B cell (primary cell): ENCODE measurements at places on chromosomes 1 and 21.

- H3K4me1 ChIP-seq: peaks cover 4% of the 10 kb centered on the region
- no peak overlapping the region for H3K27ac ChIP-seq
- peak; percentile 66 for DNase-seq
- no peak overlapping the region for H3K4me3 ChIP-seq
- H3K36me3 ChIP-seq: no peaks in the 10 kb centered on the region
Measured at GRCh38 chr1:39657923-39658485, 13.9 kb downstream of the NT5C1A start.

- no peak for DNase-seq
- H3K36me3 ChIP-seq: no peaks in the 10 kb centered on the region
- H3K4me3 ChIP-seq: no peak overlapping the region
Measured at GRCh38 chr1:56547473-56547872, 31.9 kb downstream of the PLPP3 start.

- H3K27ac ChIP-seq: no peak overlapping the region
- no peaks in the 10 kb centered on the region for H3K4me1 ChIP-seq
- H3K36me3 ChIP-seq: no peaks in the 10 kb centered on the region
- no peak for DNase-seq
- H3K4me3 ChIP-seq: no peak overlapping the region
Measured at GRCh38 chr1:117295001-117295400, 72.2 kb upstream of the MAN1A2 start.

- H3K27ac ChIP-seq: no peak overlapping the region
- H3K27me3 ChIP-seq: no peaks in the 10 kb centered on the region
- no peak for DNase-seq
- no peaks in the 10 kb centered on the region for H3K4me1 ChIP-seq
- H3K36me3 ChIP-seq: no peaks in the 10 kb centered on the region
- H3K4me3 ChIP-seq: no peak overlapping the region
Measured at GRCh38 chr1:210129759-210130158, 102.8 kb upstream of the SERTAD4 start.

DNA sequence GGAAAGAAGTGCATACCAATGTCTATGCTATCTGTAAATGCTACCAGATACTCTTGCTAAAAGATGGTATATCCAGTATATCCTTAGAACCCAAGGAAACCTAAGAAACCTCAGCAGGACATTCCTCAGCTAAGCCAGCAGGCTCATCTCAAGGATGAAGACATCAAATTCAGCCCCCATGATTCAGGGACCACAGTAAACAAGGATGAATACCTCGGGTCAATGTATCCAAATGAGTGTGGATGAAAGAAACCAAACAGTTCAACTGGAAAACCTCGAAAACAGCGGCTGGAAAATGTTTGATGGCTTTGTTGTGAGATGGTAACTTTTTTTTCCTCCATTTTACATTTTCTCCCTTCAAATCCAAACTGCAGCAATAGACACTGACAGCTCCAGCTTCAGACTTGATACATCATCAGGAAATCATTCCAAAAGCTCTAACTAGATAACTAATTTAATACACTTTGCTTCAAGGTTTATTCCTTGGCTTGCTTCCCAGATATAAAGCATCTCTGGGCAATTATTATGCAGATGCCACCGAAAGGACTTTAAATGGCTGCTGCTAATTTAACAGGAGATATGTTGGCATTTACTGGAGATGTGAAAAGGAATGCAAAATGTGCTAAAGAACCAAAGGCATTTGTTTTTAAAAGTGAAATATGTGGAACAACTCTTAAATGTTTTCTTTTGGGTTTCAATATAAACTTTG is 73.6 kb downstream of the SMYD2 start:
- no peaks in the 10 kb centered on the region for H3K36me3 ChIP-seq
- no peak overlapping the region for H3K4me3 ChIP-seq
- no peak for DNase-seq
- no peaks in the 10 kb centered on the region for H3K4me1 ChIP-seq

DNA sequence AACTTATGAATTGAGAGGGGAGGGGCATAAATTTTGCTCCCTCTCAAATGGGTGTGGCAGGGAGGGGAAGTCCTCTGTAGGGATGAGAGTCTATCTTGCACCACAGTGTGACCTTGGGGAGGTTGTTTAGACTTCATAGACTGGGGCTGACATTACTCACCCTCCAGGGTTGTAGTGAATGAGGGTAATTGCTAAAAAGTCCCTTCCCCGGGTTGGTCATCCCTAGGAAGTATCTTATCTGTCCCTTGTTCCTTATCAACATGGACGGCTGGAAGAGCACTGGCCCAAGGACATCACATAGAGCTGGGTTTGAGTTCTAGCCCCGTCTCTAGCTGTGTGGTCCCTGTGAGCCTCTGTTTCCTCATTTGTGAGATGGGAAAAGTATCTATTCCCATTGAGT is 52.4 kb upstream of the SLC2A1 start:
- no peak for DNase-seq
- no peaks in the 10 kb centered on the region for H3K27me3 ChIP-seq
- H3K36me3 ChIP-seq: no peaks in the 10 kb centered on the region

DNA sequence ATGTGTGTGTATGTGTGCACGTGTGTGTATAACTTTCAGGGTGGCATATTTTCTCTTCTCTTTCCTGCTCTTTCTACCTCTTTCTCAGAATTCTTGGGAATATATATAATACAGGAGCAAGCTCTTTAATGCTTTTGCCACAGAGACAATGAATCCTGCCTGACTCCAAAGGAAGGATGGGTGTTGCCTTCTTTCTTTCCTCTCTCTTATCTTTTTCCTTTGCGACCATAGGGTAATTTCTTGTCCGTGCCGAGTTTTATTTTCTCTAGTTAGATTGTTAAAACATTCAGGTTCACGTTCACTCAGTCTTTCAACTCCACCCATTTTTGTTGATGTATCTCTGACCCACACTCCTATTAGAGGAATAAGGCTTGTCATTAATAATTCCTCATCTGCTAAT is 129.0 kb upstream of the C1orf21 start:
- no peak overlapping the region for H3K27ac ChIP-seq
- H3K27me3 ChIP-seq: no peaks in the 10 kb centered on the region
- no peaks in the 10 kb centered on the region for H3K4me1 ChIP-seq
- no peaks in the 10 kb centered on the region for H3K36me3 ChIP-seq
- no peak overlapping the region for H3K4me3 ChIP-seq

- DNase-seq: no peak
- H3K27me3 ChIP-seq: no peaks in the 10 kb centered on the region
- no peak overlapping the region for H3K27ac ChIP-seq
- H3K4me3 ChIP-seq: no peak overlapping the region
Measured at GRCh38 chr21:24561291-24561690, 1046.0 kb downstream of the MRPL39 start.

- DNase-seq: no peak
- H3K27me3 ChIP-seq: no peaks in the 10 kb centered on the region
- H3K36me3 ChIP-seq: no peaks in the 10 kb centered on the region
- no peak overlapping the region for H3K27ac ChIP-seq
Measured at GRCh38 chr1:215113776-215114153, 31.2 kb downstream of the KCNK2 start.

- no peak overlapping the region for H3K4me3 ChIP-seq
- no peak for DNase-seq
- H3K27ac ChIP-seq: no peak overlapping the region
- H3K27me3 ChIP-seq: no peaks in the 10 kb centered on the region
Measured at GRCh38 chr1:59315529-59316463, 18.9 kb downstream of the FGGY start.

DNA sequence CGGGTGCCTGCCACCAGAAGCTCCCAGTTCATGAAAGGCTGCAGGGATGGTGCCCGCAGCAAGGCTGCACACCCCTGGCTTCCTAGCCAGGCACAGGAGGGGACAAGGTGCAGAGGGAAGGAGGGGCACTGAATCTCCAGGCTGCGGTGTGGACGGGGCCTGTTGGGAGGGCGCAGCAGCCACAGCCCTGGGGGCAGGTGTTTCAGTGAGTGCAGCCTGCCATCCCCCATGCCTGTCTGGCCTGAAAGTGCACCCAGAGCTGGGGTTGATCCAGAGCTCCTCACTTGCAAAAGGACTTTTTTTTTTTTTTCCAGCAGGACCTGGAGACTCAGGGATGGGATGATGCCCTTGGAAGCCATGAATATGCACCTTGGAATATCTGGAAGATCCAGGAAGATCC is 153.7 kb upstream of the C1orf174 start:
- DNase-seq: no peak
- no peaks in the 10 kb centered on the region for H3K36me3 ChIP-seq
- no peaks in the 10 kb centered on the region for H3K4me1 ChIP-seq
- H3K4me3 ChIP-seq: no peak overlapping the region
- no peaks in the 10 kb centered on the region for H3K27me3 ChIP-seq

GRCh38 chr1:160460214-160460642 is 59.9 kb downstream of the VANGL2 start:
- H3K27ac ChIP-seq: peak overlapping the region; percentile 81
- H3K36me3 ChIP-seq: no peaks in the 10 kb centered on the region
- peak; percentile 51 for DNase-seq
- peaks cover 42% of the 10 kb centered on the region for H3K4me1 ChIP-seq

GRCh38 chr21:37520801-37521200 is 154.2 kb downstream of the DYRK1A start:
- DNase-seq: no peak
- no peaks in the 10 kb centered on the region for H3K4me1 ChIP-seq
- no peaks in the 10 kb centered on the region for H3K27me3 ChIP-seq
- no peak overlapping the region for H3K4me3 ChIP-seq

DNA sequence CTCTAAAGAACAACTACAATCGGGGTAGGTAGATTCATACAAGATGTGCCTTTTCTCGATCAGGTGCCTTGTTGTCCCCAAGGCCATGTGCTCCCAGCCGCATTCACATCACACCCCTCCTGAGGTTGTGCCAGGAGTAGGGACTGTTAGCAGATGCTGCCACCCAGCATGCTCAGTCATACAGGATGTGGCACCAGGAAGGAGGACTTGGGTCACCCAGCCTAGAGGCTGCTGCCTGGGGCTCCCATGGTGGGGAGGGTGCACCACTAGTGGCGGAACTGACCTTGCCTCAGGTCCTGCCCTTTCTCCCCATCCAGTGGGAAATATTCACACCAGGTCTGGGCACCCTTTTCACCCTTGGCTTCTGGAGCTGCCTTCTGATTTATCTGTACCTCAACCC is 8.3 kb downstream of the TEX35 start:
- H3K4me3 ChIP-seq: no peak overlapping the region
- H3K4me1 ChIP-seq: no peaks in the 10 kb centered on the region
- no peaks in the 10 kb centered on the region for H3K27me3 ChIP-seq
- no peak overlapping the region for H3K27ac ChIP-seq

- H3K36me3 ChIP-seq: no peaks in the 10 kb centered on the region
- DNase-seq: no peak
- no peak overlapping the region for H3K4me3 ChIP-seq
- no peaks in the 10 kb centered on the region for H3K4me1 ChIP-seq
- H3K27me3 ChIP-seq: peaks cover 8% of the 10 kb centered on the region
Measured at GRCh38 chr1:23650344-23650990, 41.1 kb upstream of the RPL11 start.

DNA sequence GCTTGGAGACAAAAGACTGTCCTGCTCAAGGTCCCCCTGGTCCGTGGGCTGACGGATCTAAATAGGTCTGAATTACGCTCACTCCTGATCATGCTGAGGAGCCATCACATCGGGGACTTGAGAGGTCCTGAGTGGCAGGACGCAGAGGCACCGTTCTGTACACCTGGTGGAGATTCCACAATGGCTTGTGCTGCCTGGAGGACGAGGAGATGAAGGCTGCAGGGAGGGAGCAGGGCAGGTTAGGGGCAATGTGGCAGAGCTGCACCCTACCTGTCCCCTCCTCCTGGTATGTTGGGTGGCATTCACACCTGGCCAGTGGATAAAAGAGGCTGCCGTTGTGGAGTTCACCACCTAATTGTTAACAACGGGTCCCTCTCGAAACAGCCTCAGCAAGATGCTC is 38.7 kb downstream of the RHBG start:
- no peak overlapping the region for H3K4me3 ChIP-seq
- no peaks in the 10 kb centered on the region for H3K36me3 ChIP-seq
- no peak overlapping the region for H3K27ac ChIP-seq
- no peaks in the 10 kb centered on the region for H3K4me1 ChIP-seq

- H3K36me3 ChIP-seq: no peaks in the 10 kb centered on the region
- H3K4me1 ChIP-seq: no peaks in the 10 kb centered on the region
- no peaks in the 10 kb centered on the region for H3K27me3 ChIP-seq
- H3K4me3 ChIP-seq: no peak overlapping the region
- no peak overlapping the region for H3K27ac ChIP-seq
- DNase-seq: no peak
Measured at GRCh38 chr1:91754348-91754747, 131.6 kb downstream of the TGFBR3 start.

GRCh38 chr1:220878191-220879075 is 810 bp upstream of the HLX start:
- peaks cover 55% of the 10 kb centered on the region for H3K4me1 ChIP-seq
- peak overlapping the region; percentile 25 for H3K27ac ChIP-seq
- peak overlapping the region; percentile 71 for H3K4me3 ChIP-seq
- DNase-seq: peak; percentile 59

- H3K4me3 ChIP-seq: no peak overlapping the region
- no peaks in the 10 kb centered on the region for H3K36me3 ChIP-seq
- H3K4me1 ChIP-seq: no peaks in the 10 kb centered on the region
- H3K27ac ChIP-seq: no peak overlapping the region
- no peaks in the 10 kb centered on the region for H3K27me3 ChIP-seq
Measured at GRCh38 chr1:12407050-12407961, 177.5 kb downstream of the VPS13D start.

- H3K4me3 ChIP-seq: no peak overlapping the region
- no peaks in the 10 kb centered on the region for H3K27me3 ChIP-seq
- no peak overlapping the region for H3K27ac ChIP-seq
Measured at GRCh38 chr1:111961773-111962565, 27.5 kb downstream of the KCND3 start.

- H3K4me1 ChIP-seq: peaks cover 39% of the 10 kb centered on the region
- H3K36me3 ChIP-seq: no peaks in the 10 kb centered on the region
- H3K27ac ChIP-seq: no peak overlapping the region
- no peak for DNase-seq
Measured at GRCh38 chr1:41515131-41515678, 30.7 kb upstream of the EDN2 start.

- peak; percentile 52 for DNase-seq
- H3K4me1 ChIP-seq: peaks cover 14% of the 10 kb centered on the region
Measured at GRCh38 chr1:228445843-228446650, 29.4 kb upstream of the TRIM17 start.

GRCh38 chr1:78913950-78914349 is 92.6 kb downstream of the ADGRL4 start:
- no peak for DNase-seq
- no peaks in the 10 kb centered on the region for H3K36me3 ChIP-seq
- H3K4me1 ChIP-seq: no peaks in the 10 kb centered on the region
- H3K4me3 ChIP-seq: no peak overlapping the region

DNA sequence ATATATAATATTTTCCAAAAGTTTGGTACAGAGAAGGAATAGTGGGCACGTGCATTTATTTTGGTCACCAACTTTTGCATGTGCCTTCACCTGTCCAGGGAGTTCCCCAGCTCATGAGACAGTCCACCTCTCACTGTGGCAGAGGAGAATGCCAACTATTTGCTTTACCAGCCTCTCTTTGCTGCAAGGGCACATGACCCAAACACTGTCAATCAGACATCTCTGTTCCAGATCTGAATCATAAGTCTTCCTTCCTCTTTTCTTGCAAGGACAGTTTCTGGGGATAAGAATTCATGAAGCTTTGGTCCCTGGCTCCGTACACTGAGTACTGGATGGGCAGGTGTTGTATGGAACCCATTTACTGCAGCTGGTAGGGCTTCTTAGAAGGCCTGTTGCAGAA is 38.6 kb downstream of the C1orf87 start:
- no peak overlapping the region for H3K27ac ChIP-seq
- no peaks in the 10 kb centered on the region for H3K36me3 ChIP-seq
- no peaks in the 10 kb centered on the region for H3K4me1 ChIP-seq
- no peaks in the 10 kb centered on the region for H3K27me3 ChIP-seq
- no peak for DNase-seq

GRCh38 chr1:59316497-59317128 is 19.7 kb downstream of the FGGY start:
- no peak for DNase-seq
- no peak overlapping the region for H3K27ac ChIP-seq
- H3K36me3 ChIP-seq: no peaks in the 10 kb centered on the region
- H3K27me3 ChIP-seq: no peaks in the 10 kb centered on the region
- no peak overlapping the region for H3K4me3 ChIP-seq
- no peaks in the 10 kb centered on the region for H3K4me1 ChIP-seq
